Central memory CD8-positive, alpha-beta T cell (primary cell): ENCODE measurements at places on chromosomes 5 and 9.
A peak's percentile ranks its signal among the peaks of the same experiment; 100 is the strongest.

DNA sequence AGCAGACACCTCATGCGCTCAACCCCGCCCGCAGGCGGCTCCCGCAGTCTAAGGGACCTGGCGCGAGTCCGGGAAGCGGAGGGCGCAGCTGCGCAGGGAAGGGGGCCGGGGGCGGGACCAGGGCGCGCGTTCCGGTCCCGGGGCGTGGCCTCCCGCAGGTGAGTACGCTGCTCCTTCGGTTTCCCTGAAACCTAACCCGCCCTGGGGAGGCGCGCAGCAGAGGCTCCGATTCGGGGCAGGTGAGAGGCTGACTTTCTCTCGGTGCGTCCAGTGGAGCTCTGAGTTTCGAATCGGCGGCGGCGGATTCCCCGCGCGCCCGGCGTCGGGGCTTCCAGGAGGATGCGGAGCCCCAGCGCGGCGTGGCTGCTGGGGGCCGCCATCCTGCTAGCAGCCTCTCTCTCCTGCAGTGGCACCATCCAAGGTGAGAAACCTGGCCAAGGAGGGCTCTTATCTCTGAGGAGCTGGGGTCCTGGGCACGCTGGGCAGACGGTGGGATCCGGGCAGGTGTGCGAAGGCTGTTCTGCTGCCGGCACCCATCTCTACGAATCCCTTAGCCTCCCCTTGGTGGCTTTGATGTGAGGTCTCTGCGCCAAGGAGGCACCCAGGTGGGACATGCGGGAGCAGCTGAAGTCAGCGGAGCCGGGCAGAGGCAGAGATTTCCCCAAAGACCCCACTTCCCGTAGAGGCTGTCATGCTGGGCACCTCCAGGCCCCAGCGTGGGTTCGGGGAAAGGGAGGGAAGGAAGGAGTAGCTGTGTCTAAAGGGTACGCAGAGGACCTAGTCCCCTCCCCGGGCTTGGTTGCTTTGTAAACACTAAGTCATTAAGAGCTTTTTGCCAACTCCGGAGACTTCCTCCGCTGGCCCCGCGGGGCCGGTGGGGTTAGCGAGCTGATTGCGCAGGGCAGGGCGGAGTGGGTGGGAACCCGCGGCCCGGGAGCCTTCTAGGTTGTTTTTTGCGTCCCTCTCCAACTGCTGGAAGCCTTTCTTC lies at the start of gene F2RL1:
Gene F2RL1 (plus strand): TSS at position 187 of the 988 bp plus-strand sequence. CDS start 153 bp downstream, at position 340.
- no peak for DNase-seq

GRCh38 chr5:173051746-173052145 lies 4.4 kb upstream of the CREBRF start:
- no peak for DNase-seq

DNA sequence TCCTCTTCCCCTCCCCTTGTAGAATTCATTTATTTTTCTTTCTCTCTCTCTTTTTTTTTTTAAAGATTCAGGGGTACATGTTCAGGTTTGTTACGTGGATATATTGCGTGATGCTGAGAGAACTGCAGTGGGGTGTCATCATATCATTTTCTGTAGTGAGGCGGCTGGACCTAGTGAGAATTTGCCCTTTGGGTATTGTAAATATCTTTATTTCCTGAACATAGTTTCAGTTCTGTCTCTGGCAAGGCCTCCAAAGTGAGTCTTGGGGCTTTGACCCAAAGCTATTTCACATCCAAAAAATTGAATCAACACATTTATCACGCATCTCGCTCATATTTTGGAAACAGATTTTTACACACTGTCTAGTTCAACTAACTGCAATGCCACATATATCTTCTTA lies 25.4 kb upstream of the MYOT start:
- DNase-seq = no peak

DNA sequence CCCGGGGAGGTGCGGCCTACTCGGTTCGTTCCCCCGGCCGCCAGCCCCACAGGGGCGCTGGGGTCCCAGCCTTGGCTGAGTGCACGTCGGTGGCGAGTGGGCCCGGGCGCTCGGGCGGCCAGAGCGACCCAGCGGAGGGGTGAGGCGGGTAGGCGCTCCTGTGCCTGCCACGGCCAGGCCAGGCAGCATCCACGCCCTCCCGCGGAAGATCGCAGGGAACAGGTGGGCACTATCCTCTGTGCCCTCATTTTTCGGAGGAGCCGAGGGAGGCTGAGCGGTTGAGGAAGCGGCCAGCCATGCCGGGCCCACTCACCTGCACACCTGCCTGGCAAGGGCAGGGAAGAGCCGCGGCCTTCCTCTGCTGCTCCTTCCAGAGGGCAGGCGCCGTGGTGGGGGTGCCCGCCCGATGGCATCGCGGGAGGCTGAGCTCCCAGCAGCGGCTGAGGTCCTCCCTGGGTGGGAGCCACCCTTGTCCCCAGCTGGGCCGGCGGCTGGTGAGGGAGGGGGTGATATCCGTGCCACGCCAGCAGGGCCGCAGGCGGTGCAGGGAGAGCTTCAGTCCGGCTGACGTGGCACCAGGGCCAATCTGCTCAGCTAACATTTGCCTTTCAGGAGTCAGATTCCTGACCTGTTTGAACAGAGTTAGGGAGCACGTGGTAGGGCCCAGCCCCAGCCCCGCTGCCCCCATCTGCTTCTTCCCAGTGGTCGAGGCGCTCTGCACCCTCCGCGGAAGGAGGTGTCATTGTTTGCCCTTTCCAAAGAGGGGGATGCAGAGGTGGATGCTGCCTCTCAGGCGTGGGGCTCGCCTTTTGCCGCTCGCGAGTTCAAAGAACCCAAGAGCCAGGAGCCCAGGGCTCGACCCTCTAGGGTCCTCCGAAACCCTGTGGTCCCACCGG lies 1.6 kb upstream of the SEC16A start:
- DNase-seq = peak; percentile 30

DNA sequence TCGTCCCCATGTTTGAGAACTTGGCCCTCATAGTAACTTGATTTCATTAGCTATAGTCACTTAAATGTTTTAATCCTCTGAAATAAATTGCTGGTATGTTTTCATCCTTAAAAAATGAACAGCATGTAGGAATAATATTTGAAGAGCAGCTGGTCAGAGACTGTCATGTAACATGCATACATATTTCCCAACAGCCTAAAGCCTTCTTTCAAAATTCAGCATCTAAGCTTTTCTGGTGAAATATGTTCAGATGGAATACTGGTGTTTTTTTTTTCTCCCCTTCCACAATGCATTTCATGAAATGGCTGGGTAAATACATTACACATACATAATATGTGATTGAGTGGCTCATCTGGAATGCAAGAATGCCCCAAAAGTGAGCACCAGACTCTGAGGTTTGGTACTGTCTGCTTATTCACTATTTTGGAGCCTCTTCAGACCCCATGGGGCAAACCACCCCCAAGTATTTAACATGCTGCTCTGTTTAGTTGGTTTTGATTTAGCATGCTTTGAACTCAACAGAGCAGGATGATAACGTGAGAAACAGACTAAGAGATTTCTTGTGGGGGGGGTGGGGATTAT lies 94.0 kb downstream of the SMARCA2 start:
- DNase-seq = no peak
